ENCODE measurements at places on chromosomes 5 and 9.

- DNase-seq = no peak
Observed at GRCh38 chr5:62256161-62257019, 49.6 kb upstream of the KIF2A start.

- no peak for DNase-seq
Observed at GRCh38 chr5:152089644-152090043, 165.0 kb upstream of the GLRA1 start.

GRCh38 chr5:43680286-43680685, 77.3 kb downstream of the NNT start:
- no peak for DNase-seq

GRCh38 chr5:168916852-168917251, 337.7 kb upstream of the PANK3 start:
- DNase-seq = no peak

DNA sequence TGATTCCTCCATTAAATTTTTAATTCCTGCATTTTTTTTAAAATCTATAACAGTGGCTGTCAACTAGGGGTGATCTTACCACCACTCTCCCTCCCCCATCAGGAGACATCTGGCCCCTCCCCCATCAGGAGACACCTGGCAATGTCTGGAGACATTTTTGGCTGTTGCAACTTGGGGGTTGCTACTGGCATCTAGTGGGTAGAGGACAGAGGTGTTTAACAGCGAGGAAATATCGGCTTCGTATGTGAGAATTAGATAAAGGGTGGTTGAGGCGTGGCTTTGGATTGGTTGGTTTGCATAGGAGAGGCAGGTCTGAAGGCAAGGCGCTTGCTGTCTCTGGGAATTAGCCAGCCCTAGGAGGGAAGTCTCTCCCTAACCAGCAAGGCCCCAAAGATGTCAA, 10.5 kb downstream of the CDHR2 start:
- no peak for DNase-seq

DNA sequence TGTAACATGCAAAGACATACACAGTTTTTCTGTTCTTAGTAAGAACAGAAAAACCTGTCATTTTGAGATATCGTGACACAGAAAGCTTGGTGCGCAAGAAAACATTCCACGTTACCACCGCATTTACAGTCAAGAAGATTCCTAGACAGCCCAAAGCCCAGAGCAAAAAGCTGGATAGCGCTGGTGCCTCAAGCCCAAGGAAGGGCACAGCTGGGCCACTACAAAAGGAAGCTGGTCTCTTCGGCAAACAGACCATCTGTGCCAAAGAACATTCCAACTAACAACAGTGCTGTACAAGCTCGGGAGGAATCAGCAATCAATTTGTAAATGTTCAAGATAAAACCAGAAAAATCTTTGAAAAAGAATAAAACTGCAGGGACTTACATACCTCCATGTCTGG, 31.0 kb downstream of the PSMB7 start:
- no peak for DNase-seq

DNA sequence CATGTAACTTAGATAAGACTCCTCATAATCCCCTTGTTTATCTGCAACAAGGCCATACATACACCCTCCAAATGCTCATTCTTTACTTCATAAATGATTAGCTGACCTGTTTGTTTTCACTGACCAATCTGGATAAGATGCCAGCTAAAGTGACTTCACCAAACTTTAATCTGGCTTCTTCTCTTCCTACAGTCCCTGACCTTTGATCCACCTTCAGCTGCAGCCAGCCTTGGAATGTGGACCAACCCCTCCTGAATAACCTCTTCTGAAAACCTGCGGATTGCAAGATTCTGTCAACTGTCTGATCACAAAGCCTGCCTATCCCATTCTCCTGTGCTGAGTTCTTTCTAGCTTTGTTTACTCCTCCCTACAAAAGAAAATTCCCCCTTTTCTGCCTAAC, 476.8 kb downstream of the LRRC70 start:
- DNase-seq = peak; percentile 5

DNA sequence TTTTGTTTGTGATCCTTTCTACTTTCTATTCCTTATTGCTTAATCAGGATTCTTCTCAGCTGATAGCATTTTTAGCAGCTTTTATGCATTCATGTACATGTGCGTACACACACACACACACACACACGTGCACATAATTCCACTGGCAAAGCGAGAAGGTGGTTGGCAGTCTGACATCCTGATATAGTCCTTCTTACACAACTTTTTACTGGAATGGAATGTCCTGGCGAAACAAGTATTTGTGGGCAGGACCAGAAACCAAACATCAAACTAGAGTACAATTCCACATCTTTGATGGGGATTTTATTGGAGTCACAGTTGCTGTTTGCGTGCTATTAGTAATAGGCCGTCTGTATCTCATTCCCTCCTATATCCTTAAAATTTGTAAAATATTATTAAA, 356.5 kb downstream of the CCDC171 start:
- DNase-seq = peak; percentile 86

- DNase-seq = peak; percentile 55
Observed at GRCh38 chr9:128072144-128073021, 4.4 kb downstream of the SLC25A25 start.

- DNase-seq = peak; percentile 37
Observed at GRCh38 chr9:17135295-17136160, 688 bp downstream of the CNTLN start.

- DNase-seq = peak; percentile 11
Observed at GRCh38 chr9:14692470-14693250, 572 bp downstream of the ZDHHC21 start.

DNA sequence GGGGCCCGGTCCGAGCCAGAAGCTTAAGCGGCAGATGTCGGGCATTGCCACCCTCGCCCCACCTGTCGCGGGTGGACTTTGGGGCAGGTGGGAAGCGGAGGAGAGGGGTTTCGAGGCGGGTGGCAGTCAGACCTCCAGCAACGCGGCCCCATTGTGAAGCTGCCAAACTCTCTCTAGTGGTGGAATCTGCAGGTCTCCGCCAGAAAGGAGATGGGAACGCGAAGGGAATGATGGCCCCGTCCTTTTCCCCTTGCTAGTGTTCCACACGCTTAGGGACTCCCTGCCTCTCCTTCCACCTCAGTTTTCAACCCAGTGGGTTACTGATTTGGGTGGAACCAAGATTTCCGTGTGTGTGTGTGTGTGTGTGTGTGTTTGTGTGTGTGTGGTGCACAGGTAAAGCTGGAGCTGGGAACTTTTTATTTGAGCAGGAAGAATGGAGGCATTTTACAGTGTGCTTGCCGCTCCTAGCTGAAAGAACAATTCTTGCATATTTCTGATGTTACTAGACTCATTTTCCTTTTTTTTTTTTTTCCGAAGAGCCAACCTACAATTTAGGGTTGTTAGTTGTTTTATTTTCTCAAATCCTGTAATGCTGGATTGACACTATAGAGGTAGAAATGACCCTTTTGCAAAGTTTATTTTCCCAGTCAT, 1.3 kb downstream of the MACIR start:
- peak; percentile 41 for DNase-seq

- no peak for DNase-seq
Observed at GRCh38 chr9:98778251-98778650, 18.1 kb downstream of the ANKS6 start.

GRCh38 chr9:73701415-73702057, 549.9 kb downstream of the ANXA1 start:
- peak; percentile 29 for DNase-seq

DNA sequence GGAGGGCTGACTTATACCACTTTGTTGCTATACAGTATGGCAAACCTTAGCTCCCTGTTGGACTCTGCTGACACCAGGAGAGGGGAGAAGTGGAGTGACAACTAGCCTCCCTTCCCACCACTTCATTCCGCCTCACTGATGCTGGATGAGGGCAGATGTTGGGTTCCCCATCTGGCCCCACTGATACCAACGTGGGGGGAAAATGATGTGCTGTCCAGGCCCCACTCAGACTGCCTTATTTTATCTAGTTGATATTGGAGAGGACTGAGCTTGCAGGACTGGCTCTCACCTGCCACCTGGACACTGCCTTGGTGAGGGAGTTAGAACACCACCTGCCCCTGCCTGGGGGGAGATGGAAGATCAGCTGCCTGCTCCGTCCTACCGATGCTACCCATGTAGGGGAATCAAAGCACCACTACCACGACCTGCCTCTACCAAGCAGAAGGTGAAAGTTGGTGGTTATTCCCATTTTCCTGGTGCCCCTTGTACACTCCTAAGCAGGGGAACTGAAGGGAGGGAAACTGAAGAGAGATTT, 292.1 kb downstream of the GADD45G start:
- no peak for DNase-seq
